Hematopoietic multipotent progenitor cell (in vitro differentiated cells): ENCODE measurements at places on chromosomes 7 and 10. TPM values are rescaled to one million over a fixed set of nuclear protein-coding genes. Genes with fewer than 3 reads are reported as not detected.

DNA sequence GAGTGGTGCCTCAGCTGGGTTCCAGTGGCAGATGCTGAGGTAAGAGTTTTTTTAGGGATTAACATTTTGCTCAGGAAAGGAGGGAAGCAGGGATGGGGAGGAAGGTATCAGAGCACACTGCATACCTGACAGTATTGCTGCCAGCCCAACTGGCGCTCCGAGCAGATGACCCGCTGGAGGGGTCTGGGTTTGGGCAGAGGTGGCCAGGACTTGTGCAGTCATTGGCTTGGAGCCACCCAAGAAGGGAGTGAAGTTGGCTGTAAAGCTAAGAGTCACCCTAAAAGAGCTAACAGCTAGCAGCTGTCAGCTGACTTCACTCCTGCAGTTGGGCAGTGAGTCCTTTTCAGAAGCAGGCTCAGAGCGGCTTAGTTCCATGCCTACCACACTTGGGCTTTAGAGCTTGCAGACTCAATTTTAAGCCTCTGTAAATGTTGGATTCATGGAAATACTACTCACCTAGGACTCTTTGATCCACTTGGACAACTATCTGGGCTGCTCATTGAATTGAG, 5.8 kb upstream of the ARHGAP22 start:
- DNase-seq = no peak

HOXA1 gene
- total RNA-seq = 0.27 TPM

DNA sequence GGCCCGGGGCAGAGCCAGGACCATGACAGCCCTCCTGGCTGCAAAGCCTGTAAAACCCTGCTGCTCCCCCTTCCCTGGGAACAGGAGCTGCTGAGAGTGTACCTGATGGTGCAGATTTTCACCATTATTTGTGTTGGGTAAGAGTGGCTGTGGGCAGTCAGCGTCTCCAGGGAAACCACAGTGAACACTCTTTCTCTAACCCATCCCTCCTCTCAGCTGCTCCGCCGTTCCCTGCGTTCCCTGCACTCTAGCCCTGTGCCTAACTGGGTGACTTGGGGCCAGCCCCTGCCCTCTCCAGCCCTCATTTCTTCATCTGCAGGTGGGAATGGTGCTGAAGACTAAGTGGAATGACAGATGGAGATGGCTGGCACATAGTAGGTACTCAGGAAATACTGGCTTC, 75.9 kb upstream of the PCBD1 start:
- no peak for DNase-seq

- DNase-seq = no peak
Measured at GRCh38 chr10:44425466-44425865, 40.6 kb upstream of the CXCL12 start.

- DNase-seq = no peak
Measured at GRCh38 chr10:97468162-97468561, 22.2 kb downstream of the ZDHHC16 start.

TCAF2 gene
- total RNA-seq = 6.7 TPM

DNA sequence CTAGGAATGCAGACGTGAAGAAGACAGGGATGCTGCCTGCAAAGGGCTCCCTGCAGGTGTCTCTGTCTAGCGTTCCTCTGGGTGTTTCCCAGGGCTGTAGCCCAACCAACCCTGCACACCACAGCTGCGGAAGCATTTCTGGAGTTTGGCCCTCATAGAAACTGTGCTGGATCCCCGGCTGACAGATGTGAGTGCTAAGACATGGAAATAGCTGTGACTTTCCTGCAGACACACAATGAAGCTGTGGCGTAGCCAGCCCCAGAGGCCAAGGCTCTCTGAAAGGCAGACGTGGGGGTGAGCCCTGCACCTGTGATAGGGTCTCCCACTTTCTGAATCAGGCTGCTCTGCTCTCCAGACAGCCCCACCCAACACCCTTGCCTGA, 44.8 kb downstream of the ADCYAP1R1 start:
- no peak for DNase-seq

TAC1 gene
- not detected for total RNA-seq

PAX4 gene
- not detected for total RNA-seq
